ENCODE measurements at places on chromosomes 11 and 22.

DNA sequence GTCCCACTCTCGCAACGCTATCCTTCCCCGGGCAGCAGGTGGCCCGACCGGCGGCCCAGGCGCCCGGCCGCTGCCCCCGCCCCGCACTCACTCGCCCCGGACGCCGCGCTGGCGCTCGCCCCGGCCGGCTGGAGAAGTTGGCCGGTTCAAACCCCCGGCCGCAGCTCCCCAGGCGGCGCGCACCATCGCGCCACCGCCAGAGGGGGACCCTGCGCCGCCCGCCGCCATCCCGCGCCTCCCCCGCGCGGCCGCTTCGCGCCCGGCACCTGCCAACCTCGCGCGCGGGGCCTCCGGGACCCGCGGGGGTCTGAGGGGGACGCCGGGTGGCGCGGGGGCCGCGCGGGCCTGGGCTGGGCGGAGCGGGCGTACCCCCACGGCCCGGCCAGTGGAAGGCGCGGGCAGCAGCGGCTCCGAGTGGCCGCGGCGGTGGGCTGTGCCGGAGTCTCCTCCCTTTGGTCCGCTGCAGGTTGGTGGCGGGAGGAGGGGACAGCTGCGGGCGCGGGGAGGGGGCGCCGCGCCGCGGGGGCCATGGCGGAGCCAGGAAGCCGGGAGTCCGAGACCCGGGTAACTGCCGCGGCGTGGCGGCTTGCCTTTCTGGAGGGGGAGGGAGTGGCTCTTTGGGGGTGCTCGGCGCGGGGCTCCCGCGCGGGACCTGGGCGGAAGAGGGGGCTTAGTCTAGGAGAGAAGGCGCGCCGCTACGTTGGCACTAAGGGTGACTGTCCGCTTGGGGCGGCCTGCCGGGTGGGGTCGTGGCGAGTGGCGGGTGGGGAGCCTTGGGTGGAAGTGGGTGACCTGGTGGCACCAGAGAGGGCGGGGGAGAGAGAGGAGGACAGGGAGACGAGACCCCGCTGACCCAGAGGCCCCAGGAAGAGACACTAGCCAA, at the start of the genes MPST and TST:
Gene MPST (plus strand): TSS at position 434 of the 883 bp plus-strand sequence. CDS start 95 bp downstream, at position 529.
Gene TST (minus strand): TSS at position 139 of the 883 bp plus-strand sequence. CDS start 715 bp downstream, outside the sequence.
- DNase-seq = no peak

GRCh38 chr11:72867970-72868369, 53.8 kb downstream of the ATG16L2 start:
- no peak for DNase-seq

GRCh38 chr22:43860831-43861230, 1.5 kb downstream of the SULT4A1 start:
- no peak for DNase-seq

DNA sequence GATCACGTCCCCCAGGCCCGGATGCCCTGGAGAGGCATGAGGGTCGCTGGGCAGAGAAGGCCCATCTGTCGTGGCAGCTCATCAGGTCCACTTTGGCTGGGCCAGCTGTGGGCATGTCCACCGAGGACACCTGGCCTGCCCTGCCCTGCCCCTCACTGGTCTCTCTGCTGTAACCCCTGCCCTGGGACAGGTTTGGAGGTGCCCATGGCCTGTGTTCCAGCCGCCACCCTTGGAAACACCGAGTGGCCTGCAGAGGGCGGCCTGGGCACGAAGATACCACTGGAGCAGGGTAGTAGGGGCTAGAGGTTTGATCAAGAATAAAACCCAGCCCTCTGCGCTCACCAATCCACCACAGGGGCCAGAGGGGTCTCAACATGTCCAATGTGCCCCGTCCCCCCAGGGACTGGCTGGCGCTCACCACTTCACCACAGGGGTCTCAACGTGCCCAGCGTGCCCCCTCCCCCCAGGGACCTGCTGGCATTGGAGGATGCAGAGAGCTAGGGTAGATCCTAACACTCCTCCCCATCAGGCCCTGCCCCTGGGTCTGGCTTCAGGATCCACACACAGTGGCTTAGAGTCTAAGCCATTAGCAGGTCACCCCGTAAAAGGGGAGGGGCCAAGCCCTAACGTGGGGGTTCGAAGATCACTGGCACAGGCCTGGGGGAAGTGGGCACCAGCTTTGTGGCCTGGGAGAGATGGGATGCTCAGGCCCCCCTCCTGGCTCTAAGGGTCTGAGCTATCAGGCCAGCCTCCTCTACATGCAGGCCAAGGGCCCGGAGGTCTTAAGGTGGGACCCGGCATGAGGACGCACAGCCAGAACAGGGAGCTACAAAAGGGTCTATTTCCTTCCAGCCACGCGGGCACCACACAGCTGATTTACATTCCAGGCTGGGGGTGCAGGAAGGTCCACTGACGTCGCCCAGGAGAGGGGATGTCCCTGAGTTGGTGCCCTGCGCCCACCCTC, 1.3 kb upstream of the HDAC10 start:
- DNase-seq = no peak

All from AG04450 (cell line).